Colonic mucosa (tissue), 4 donors: ENCODE measurements at places on chromosomes 5 and 9. TPM values are rescaled to one million over a fixed set of nuclear protein-coding genes. Genes with fewer than 3 reads are reported as not detected.

The ANKRD34B gene
- total RNA-seq: not detected

- no peak for DNase-seq
Measured at GRCh38 chr9:83218411-83219090, 155.6 kb upstream of the RASEF start.

GRCh38 chr9:1673300-1673699, 341.8 kb upstream of the SMARCA2 start:
- no peak for DNase-seq

DNA sequence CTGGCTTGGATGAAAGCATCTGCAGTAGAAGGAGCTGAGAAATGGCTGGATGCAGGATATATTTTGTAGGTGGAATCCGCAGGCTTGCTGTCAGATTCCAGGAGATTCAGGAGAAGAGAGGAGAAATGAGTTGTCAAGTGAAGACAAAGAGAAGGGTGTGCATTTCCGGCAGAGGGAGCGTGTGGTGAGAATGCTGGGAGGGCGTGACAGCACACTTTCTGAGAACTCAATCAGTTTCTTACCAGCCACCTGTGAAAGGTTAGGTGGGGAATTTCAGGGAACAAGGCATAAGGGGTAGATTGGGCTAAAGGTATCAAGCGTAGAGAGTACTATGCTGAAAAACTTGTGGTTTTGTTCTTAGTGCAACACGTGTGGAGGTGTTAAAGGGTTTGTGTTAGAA, 199.3 kb upstream of the ANKH start:
- DNase-seq: no peak

- DNase-seq: no peak
Measured at GRCh38 chr9:88653406-88653805, 118.4 kb downstream of the NXNL2 start.

The APBA1 gene
- total RNA-seq: 7.5 TPM

The NFIB gene
- 53.0 TPM for total RNA-seq

The CHSY3 gene
- 0.99 TPM for total RNA-seq

GRCh38 chr5:55742778-55743177, 4.9 kb downstream of the DDX4 start:
- DNase-seq: no peak

The PCDHGC4 gene
- total RNA-seq: 0.35 TPM

- no peak for DNase-seq
Measured at GRCh38 chr5:169736653-169737052, 99.6 kb downstream of the DOCK2 start.

DNA sequence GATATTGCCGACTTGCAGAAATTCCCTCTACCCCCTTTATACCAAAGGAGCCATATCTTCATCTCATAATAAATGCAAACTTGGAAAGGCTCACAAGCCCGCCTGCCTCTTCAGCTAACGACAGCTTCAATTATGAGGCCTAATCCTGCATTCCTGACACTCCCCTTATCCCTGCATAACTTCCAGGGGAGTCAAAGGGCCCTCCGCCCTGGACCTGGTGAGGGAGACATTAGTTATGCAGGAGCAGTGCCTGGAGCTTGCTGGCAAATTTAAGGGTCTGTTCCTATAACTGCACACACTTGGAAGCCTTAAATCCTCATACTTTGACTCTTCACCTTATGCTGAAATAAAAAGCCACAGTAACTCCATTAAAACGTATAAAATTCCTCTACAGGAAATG, 617.9 kb downstream of the BNC2 start:
- no peak for DNase-seq

The RMI1 gene
- total RNA-seq: 9.6 TPM

DNA sequence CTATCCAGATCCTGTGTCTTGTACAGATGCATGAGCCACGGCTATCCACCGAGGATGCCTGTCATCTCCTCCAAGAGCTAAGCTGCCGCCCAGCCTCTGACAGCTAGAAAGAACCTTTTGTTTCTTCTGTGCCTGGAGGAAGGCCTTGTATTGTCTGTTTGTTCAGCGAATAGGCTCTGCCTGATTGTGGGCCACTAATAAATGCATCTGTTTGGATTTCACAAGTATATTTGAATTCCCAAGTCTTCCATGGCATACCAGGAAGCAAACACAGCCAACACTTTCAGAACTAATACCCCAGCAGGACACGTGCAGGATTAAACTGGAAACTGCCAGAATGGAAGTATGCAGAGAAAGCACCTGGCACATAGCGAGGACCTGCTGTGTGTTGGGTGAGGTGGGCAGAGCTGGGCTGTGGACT, 92.7 kb upstream of the NEURL1B start:
- no peak for DNase-seq

The ITGA2 gene
- 18.3 TPM for total RNA-seq

The SPINK7 gene
- total RNA-seq: not detected

The SLC34A1 gene
- total RNA-seq: not detected

- no peak for DNase-seq
Measured at GRCh38 chr9:91101611-91102168, 260.0 kb downstream of the AUH start.

The SLC6A19 gene
- 0.67 TPM for total RNA-seq

The FBXW11 gene
- 25.9 TPM for total RNA-seq

The DIMT1 gene
- 15.2 TPM for total RNA-seq

GRCh38 chr5:102278231-102278630, 17.9 kb downstream of the SLCO4C1 start:
- DNase-seq: no peak

The PRRC1 gene
- 79.9 TPM for total RNA-seq

The PCDHB6 gene
- total RNA-seq: 0.15 TPM

- DNase-seq: no peak
Measured at GRCh38 chr5:119470851-119471451, 18.7 kb downstream of the HSD17B4 start.

DNA sequence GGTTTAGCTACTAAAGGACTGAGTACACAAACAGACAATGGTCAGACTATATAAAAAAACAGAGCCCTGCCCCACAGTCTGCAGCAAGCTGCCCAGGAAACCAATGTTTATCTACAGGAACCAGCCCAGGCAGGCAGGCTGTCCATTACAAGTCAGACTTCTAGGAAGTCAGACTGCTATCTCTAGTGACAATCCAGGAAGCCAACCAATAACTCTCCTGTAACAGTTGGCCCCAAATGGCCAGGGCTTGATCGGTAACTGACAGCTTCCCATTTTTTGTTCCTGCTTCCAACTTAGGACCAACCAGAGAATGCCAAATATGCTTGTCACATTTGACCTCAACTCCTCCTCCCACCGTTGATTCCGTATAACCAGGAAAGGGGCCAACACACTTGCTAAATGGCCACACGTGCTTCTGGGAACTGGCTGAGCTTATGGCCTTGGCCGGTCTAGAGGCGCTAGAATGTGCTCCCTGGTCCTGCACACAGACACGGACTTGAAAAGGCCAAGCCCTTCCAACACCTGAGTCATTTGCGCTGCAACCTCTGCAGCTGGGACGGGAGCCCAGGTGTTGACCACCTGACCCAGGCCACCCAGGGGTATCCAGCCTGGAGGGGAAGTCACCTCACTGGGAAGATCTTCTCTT, 79.6 kb upstream of the CDK20 start:
- no peak for DNase-seq

The PLEKHG4B gene
- total RNA-seq: 0.05 TPM

GRCh38 chr9:113355040-113355596, 5.8 kb downstream of the BSPRY start:
- DNase-seq: no peak
